Right renal pelvis (tissue), 4 donors: ENCODE measurements at places on chromosomes 3 and 15. TPM values are rescaled to one million over a fixed set of nuclear protein-coding genes. Genes with fewer than 3 reads are reported as not detected.

IGF2BP2 gene
- 88.9 TPM for polyA plus RNA-seq

- no peak for DNase-seq
These were observed 126.7 kb downstream of the ARNT2 start for GRCh38 chr15:80530737-80531365.

LMCD1 gene
- polyA plus RNA-seq, result 30.1 TPM

- no peak for DNase-seq
These were observed 1250.1 kb downstream of the ZPLD1 start for GRCh38 chr3:103684904-103685303.

- peak; percentile 28 for DNase-seq
These were observed 61.9 kb downstream of the ISL2 start for GRCh38 chr15:76398317-76399104.

DNA sequence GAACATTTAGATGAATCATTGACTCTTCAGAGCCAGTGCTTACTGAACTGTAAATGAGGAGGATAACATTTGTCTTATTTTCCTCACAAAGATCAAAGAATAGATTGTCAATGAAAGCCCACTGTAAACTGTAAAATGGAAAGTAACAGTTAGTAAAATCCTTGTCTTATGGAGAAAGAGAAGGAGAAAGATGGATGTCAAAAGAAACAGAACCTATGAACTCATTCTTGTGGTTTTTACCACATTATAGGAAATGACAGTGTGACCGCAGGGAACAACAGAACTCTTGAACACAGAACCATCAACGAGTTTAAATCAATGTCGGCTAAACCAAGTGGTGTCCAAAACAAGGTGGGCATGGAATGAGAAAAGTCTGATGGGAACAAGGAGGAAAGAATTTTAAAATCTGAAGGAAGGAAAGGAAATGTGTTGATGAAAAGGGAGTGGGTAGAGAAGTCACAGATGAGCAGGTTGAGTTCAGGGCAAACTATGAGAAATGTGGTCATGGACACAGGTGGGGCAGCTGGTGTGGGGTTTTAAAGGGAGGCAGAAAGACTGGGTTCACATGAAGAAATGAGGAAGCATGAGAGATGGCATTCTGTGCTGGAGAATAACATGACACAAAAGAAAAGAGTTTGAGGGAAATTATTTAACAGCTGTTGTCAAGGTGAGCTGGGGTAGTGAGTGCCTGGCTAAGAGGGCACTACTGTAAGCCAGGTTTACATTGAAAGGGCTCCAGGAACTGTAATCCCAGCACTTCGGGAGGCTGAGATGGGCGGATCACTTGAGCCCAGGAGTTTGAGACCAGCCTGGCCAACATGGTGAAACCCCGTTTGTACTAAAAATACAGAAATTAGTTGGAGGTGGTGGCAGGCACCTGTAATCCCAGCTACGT is 42.4 kb upstream of the ETV5 start:
- no peak for DNase-seq

GOLGA8A gene
- 59.9 TPM for polyA plus RNA-seq

FOXL2NB gene
- polyA plus RNA-seq, result not detected

SCG3 gene
- polyA plus RNA-seq, result 0.18 TPM

GRCh38 chr15:40955930-40956540 is 2.8 kb downstream of the CHAC1 start:
- DNase-seq, result no peak

GREM1 gene
- polyA plus RNA-seq, result 0.17 TPM

DNA sequence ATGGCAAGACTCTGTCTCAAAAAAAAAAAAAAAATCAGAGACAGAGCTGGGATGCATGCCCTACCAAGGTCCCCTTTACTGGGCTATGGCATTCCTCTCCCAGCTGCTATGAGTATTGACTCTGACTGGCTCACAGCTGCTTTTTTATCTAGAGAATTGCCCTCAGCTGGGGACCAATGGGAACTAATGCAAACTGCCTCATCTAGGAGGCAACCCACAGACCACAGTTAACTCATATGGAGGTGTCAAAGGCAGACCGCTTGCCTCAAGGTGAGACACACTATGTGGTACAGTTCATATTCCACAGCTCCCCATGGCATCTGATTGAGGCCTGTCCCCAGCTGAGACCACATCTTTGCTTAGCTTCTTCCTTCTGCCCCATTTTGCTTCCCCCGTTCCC is 183.5 kb upstream of the EOMES start:
- no peak for DNase-seq
